Inflammatory macrophage (primary cell): ENCODE measurements at places on chromosomes 11 and 22.
A peak's percentile ranks its signal among the peaks of the same experiment; 100 is the strongest.

DNA sequence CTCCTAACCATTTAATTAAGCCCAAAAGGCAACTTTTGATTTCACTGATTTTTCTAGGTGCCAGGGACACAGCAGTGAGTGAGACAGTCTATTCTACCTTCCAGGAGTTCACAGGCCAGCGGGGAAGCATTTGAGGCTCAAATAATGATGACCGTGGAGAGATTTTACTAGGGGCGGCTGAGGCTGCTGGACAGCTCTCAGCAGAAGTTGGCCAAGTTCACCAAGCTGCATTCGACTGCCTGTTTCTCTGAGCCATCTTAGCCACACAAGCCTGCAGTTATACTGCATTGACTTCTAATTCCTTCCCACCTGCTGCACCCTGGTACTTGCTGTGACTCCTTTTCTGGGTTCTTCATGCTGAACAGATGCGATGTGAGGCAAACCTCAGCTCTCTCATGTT lies 168.9 kb upstream of the TBCEL start:
- DNase-seq, result no peak

GRCh38 chr11:78800756-78801155 lies 226.1 kb upstream of the NARS2 start:
- DNase-seq, result no peak

DNA sequence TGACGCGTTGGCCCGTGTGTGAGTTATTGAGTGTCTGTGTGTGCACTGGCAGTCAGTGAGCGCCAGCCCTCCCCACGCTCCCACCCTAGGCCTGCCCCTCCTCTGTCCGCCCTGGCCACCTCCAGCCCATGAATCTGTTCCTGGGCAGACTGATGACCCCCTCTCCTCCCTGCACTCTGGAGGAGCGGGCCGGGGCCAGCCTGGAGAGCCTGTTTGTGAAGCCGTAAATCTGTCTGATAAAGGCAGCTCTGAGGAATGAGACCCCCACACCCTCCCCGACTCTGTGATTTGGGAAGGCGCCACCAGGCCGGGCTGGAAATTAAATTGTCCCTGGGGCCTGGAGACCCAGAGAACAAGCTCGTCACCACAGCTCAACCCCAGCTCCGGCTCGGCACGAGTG lies 8.6 kb downstream of the TSSC4 start:
- DNase-seq, result no peak

- DNase-seq, result peak; percentile 15
Measured at GRCh38 chr11:60634126-60634525, 65.3 kb upstream of the MS4A8 start.

- DNase-seq, result no peak
Measured at GRCh38 chr22:44277386-44278135, 35.2 kb downstream of the SHISAL1 start.

- no peak for DNase-seq
Measured at GRCh38 chr22:43014316-43014868, 557 bp downstream of the PACSIN2 start.

DNA sequence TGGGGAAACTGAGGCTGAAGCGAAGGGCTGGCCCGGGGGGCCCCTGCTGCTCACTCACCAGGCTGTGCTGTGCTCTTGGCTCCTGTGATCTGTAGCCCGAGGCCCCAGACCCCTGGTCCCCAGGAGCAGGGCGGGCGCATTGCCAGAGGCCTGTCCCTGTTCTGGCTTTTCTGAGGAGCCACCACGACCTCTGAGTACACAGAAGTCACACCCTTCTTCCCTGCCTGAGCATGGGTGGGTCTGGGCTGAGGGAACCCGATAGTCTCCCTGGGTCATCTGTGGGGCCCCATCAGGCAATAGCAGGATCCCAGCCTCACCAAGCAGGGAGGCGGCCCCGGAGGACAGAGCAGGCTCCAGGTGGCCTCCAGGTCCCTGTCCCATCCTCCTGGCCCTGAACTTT lies 5.1 kb downstream of the CASTOR1 start:
- DNase-seq, result no peak

- DNase-seq, result no peak
Measured at GRCh38 chr22:42365111-42365865, 66.9 kb downstream of the NFAM1 start.

- no peak for DNase-seq
Measured at GRCh38 chr11:130180896-130181294, 21.3 kb downstream of the ST14 start.

- DNase-seq, result no peak
Measured at GRCh38 chr11:34665077-34665835, 44.4 kb downstream of the EHF start.

DNA sequence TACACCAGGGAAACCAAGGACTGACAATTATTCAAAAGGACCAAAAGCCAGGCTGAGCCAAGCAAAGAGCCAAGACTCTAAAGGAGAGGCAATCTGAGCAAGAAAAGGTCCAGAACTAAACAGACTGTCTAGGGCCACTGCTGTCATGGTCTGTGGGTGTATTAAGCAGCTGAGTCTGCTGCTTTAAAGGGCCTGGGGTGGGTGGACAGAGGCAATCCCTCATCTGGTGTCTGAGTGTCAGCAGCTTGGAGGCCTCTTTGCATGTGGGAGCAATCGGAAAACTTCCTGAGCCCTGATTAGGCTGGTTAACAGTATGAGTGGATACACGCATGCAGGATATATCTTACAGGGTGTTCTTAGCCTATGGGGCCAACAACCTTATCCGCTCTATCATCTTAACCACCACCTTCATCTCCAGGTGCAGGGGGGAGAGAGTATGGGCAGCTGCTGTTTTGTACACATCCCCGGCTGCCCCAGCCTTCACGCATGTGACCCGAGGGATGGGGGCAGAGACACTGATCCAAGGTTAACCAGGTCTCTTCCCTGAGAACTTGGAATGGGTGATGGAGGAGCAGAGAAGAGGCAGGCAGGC lies 67.5 kb upstream of the TIMP3 start:
- DNase-seq, result peak; percentile 80

DNA sequence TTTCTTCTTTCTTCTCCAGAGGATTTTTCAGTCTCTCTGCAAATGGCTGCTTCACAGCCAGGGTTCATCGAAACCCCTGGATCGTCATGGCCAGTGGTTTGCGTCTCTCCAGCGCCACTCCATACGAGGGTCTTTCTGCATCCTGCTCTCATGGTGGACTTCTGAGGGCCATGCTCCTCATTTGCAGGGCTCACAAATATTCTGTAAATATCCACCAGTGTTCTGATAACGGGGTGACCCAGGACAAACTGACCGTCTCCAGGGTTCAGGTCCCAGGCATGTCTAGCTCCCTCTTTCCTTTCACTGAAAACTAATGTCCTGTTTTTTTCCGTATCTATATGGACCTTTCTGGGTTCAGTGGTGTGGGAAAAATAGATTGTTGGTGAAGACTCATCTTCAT lies 15.7 kb upstream of the VPREB1 start:
- no peak for DNase-seq

- no peak for DNase-seq
Measured at GRCh38 chr22:38269466-38269865, 3.3 kb downstream of the TMEM184B start.

DNA sequence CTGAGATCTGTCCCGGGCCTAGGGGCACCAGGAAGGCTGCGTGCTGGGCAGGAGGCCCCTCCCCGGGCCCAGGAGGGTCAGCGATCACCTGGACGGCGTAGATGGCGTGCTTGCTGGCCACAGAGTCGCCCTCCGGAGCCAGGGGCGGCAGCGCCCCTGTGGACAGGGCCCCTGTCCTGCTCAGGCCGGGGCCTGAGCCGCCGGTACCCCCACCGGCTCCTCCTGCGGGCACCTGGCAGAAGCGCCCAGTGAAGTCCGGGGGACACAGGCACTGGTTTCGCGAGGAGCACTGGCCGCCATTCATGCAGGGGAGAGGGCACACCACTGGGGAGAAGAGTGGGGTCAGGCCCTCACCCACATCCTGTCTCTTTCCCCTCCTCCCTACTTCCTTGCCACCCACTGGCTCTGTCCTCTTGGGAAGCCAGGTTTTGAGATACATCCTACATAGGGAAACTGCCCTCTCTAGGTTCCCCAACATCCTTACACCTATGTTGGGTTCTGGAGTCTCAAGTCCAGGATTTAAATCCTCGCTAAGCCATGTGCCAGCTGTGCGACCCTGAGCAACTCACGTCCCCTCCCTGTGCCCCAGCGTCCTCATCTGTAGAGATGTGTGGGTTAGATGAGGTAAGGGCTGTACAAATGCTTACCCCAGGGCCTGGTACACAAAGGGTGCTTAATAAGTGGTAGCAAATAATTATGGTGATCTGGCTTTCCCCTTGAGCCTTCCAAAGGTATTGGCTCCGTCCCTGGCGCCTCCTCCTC lies 3.9 kb downstream of the LTBP3 start:
- DNase-seq, result no peak
